ENCODE measurements at places on chromosomes 1 and 21.

DNA sequence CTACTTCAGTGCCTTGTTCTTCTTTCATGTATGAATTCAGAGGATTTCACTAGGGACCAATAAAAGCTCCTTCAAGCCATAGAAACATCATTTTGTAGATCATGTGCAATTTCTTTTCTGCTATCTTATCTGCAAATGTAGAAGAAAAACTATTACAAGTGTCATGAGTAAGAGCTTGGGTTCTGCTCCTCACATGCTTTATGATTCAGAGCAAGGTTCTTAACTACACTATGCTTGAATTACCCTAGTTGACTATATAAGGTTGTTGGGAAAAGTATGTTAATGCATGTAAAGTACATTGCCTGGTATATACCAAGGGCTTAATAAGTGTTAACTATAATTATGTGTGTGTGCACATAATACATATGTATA lies 91.4 kb upstream of the S1PR1 start:
- no peak for DNase-seq

GRCh38 chr1:57340334-57341070 lies 83.4 kb downstream of the DAB1 start:
- no peak for DNase-seq

DNA sequence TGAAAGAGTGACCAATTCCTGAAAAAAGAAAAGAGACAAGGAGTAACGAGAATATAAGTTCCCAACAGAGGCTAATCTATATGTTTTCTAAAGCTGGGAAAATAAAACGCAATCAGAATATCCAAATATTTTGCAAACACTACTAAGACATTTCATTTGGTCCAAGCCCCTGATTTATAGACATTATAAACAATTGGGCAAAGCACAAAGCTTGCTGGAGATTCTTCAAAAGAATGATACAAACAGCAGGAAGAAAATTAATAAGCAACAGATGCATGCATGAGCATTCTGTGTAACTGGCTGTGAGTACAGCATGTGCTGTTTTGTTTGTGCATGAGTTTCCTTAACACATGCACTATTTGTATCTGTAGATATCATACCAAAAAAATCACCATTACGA lies 552.9 kb downstream of the LTN1 start:
- no peak for DNase-seq

- DNase-seq: no peak
These were observed 12.0 kb upstream of the COL16A1 start for GRCh38 chr1:31715873-31716220.

GRCh38 chr1:115210302-115210711 lies 121.0 kb upstream of the TSPAN2 start:
- no peak for DNase-seq

GRCh38 chr1:154440036-154440804 lies 35.1 kb downstream of the IL6R start:
- no peak for DNase-seq

- DNase-seq: no peak
These were observed 141.7 kb downstream of the DENND1B start for GRCh38 chr1:197633447-197634078.

DNA sequence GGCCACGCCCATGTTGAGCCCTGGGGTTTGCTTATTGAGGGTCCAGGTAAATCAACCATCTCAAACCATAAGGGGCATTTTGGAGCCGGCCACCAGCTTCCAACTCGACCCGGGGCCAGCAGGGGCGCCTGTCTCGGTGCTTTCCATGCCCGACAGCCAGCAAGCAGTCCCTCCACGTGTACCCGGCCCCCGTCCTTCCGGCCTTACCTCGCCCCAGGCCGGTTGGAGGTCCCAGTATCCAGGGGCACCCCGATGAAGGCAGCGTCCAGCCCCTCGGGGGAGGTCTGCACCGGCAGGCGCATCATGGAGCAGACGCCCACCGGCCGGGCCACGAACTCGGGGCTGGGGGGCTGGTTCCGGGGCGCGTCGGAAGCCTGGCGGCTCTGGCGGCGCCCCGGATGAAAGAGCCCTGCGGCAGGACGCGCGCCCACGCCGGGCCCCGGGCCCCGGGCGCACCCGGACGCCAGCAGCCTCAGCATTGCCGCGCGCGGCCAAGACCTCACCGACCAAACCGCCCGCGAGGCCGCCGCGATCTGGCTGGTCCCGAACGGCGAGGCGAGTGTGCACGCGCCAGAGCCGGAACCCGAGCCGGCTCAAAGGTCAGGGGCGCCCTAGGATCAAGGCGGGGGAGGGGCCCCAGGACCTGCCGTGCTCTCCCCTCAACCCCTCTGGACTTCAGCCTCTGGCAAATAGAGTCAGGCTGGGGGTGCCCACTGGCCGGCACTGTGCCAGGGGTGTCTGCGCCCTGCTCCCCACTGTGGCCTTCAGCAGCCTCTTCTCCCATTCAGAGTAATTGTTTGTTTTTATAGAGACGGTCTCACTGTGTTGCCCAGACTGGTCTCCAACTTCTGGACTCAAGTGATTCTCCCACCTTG lies at the start of gene AGMAT:
Gene AGMAT, minus strand, starts transcription at position 563 of the 875 bp plus-strand sequence. Its CDS starts 84 bp downstream, at position 479.
- DNase-seq: peak; percentile 75

- no peak for DNase-seq
These were observed 62.6 kb downstream of the ZBTB18 start for GRCh38 chr1:244113532-244114320.

GRCh38 chr1:12148160-12148957 lies 18.4 kb upstream of the TNFRSF1B start:
- no peak for DNase-seq

DNA sequence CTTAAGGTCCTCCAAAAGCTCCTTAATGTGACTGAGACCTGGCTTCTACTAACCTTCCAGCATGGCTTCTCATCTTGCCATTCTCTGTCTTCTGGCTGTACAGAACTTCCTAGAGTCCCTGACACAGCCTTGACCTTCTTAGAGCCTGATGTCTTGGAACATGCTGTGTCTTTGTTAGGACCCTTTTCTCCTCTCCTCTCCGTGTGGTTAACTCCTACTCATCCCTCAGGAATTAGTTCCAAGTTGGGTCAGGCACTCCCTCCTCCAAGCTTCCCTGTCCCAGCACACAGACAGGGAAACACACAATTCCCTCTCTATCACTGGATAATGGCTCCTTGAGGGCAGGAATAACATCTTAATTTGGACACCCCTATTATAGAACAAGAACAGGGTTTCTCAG lies 275.4 kb upstream of the USP24 start:
- no peak for DNase-seq

DNA sequence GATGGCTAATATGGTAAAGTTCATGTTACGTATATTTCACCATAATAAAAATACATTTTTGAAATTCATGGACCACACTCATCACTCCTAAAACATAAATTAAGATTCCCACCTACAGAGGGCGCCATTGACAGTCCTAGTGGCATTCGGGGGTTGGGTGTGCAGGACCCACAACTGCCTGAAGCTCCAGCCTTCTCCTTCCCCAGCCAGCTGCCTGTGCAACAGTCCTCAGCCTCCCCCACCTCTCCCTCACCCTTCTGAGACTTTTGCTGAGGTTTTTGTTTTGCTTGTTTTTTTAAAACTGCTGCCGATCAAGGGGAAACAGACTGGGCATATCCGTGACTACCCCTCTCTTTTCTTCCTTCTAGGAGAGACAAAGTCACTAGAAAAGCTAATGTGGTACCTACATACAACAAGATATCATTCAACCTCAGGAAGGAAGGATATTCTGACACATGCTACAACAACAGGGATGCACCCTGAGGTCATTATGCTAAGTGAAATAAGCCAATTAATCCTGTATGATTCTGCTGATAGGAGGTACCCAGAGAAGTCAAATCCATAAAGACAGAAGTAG lies 9.2 kb upstream of the EVA1C start:
- peak; percentile 67 for DNase-seq

- DNase-seq: no peak
These were observed 98.6 kb upstream of the PDE4B start for GRCh38 chr1:65694126-65694525.

DNA sequence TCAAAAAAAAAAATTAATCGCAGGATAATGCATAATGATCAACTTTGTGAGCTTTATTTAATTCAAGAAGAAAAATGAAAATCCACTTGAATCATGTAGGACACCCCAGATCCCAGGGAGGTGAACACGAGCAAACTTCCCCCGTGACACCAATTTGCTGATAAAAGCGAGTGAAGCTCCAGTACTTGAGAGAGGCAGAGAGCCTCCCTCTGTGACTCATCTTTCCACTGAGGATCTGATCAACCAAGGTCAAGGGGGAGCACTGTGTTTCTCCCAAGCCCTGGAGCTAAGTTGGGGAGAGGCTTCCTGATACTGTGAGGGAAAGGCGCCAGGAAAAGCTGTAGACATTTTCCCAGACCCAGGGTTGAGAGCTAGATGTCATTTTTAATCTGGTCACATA lies 160.9 kb downstream of the SLC44A5 start:
- no peak for DNase-seq

GRCh38 chr1:8563944-8564537 lies 246.1 kb downstream of the SLC45A1 start:
- no peak for DNase-seq

DNA sequence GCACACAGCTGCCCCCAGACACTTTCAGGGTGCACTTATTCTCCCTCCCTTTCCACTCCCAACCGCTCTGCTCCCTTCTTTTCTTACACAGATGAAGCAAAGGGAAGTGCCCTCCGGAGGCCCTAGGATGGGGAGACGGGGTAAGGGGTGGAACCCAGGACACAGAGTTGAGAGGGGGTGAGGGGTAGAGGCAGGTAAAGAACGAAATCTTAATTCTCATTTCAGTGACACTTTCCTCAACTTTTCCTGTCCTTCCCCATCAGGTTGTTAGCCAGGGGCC lies 12.8 kb downstream of the PLEKHO1 start:
- no peak for DNase-seq

DNA sequence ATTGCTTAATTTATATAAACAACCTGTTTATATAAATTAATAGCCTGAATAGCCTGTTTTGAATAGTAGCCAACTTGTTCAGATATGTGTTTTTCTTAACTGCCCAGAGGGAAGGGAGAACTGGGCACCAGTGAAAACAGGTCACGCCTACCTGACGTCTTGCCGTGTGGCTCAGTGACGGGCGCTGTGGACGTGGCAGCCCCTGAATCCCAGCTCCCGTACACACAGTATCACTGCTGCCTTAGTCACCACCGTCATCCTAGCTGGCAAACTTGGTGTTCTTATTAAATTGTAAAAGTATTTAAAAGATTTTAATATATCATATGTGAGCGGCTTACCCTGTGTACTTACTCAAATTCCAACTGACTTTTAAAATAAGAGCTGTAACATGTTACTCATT lies 35.4 kb upstream of the TRAPPC10 start:
- no peak for DNase-seq

DNA sequence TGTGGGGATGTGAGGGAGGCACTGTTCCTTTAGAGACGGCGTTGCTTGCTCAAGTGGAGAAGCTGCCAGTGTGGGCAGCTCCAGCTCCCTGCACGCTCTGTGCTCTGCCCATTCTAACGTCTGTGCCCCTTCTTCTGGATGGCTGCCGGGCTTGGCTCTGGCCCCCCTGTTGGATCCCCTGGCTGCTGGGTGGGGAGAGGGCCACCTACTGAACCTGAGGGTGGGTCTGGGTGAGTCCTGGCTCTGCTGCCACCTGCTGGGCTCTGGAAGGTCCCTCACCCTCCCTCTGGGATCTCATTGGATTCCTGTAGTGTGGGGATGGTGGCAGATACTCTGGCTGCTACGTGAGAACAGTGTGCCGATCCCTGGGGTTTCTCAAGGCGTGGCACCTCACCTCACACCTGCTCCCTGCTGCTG lies 5.0 kb downstream of the PFKL start:
- peak; percentile 52 for DNase-seq

DNA sequence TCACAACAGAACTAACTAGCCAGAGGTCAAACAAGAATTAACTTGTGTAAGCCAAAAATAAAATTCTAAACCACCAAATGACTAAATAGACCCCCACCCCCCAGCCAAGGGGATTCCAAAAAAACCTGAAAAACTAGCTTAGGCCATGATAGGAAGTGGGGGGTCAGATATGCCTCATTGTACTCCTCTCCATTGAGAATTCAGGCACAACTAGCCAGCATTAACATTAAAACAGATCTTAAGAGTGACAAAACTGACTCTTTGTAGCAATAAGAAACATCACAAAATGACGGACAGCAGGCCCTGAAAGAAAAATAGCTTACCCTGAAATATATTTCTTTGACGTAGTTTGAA lies 103.0 kb upstream of the ETV3 start:
- DNase-seq: no peak

DNA sequence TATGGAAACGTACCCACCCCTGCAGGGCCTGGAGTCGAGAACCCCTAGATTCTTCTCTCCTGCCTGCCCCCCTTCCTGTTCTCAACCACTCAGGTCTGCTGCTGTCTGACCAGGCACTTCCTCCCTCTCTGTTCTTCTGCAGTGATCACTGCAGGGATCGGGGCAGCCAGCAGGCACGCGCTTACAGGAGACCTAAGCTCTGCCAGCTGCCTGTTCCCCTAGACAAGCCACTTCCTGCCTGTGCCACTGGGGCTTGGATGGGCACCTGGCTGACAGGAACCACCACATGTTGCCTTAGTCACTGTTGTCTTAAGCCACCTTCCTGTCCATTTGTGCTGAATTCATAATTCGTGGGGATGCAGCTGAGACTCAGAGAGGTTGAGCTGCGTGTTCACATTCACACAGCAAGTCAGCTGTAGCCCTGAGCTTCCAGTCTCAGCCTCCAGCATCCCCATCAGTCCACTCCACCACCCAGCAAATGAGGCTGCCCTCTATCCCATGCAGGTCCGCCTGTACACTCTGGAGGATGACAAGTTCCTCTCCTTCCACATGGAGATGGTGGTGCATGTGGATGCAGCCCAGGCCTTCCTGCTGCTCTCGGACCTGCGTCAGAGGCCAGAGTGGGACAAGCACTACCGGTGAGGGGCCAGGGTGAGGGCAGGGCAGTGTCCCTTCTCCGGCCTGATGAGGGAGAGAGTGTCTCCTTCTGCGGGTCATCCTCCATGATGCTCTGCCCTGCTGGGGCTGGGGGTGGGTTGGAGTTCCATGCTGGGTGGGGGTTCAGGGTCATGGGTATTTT lies 18.6 kb downstream of the FAM151A start:
- DNase-seq: peak; percentile 20

GRCh38 chr1:103859721-103860120 lies 110.0 kb downstream of the AMY1C start:
- DNase-seq: no peak

DNA sequence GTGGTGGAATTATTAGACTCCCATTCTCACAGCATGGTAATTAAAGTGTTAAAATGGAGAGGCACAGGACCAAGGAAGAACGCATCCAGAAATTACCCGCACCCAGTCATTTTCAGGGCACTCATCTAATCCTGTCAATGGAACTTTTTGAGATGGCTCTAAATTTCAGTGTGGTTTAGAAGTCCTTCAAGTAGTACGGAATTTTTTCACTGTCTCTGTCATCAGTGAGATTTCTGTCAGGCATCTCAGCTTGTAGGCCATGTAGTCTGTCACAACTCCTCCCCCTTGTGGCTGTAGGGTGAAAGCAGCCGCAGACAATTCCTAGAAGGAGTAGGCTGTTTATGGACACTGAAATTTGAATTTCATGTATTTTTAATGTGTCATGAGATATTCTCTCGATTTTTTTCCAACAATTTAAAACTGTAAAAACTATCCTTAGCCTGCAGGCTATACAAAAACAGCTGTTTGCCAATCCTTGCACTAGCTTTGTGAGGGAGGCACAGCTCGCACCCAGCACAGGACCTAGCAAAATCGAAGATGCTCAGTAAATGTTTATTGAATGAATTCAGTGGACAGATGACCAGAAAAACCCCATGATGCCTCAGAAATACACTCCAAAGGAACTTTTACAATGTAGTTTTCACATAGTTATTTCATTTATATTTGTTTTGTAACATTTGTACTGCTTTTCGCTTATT lies 6.6 kb upstream of the NUP133 start:
- peak; percentile 52 for DNase-seq
